ENCODE measurements at places on chromosomes 13 and 19.

DNA sequence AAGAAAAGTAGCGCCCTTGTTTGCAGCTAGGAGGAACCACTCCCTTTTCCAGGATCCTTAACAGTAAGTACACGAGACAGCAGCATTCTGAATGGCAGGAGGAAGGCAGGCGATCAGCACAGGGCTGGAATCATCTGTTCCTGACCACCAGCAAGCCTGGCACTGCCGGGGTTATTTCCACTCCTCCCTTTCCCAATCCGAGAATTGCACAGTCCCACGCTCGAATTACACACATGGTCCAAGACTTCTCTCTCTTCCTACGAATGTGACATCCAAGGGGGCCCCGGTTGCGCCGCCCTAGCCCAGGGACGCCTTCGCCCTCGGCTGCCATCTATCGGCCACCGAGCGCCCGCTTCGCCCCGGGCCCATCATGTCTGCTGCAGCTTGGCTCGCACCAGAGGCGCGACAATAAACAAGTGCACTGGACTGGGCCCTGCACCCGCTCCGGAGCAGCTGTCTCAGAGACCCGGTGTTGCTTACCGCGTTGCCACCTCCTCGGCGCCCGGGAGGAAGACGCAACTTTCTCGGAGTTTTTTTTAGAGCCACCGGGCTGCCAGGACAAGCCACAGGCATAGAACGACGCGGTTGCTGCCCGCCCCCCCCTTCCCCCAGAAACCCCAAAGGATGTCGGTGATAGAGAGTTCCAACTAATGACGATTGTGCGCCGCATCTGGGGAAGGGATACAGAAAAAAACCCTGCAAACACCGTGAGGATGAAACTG is at the start of gene SLITRK5:
TSS of gene SLITRK5 (plus strand) at position 341 of the 722 bp plus-strand sequence. CDS start 4,018 bp downstream, outside the sequence.
- DNase-seq: peak; percentile 58

- no peak for DNase-seq
Observed at GRCh38 chr13:108944760-108945159, 315.3 kb downstream of the MYO16 start.

DNA sequence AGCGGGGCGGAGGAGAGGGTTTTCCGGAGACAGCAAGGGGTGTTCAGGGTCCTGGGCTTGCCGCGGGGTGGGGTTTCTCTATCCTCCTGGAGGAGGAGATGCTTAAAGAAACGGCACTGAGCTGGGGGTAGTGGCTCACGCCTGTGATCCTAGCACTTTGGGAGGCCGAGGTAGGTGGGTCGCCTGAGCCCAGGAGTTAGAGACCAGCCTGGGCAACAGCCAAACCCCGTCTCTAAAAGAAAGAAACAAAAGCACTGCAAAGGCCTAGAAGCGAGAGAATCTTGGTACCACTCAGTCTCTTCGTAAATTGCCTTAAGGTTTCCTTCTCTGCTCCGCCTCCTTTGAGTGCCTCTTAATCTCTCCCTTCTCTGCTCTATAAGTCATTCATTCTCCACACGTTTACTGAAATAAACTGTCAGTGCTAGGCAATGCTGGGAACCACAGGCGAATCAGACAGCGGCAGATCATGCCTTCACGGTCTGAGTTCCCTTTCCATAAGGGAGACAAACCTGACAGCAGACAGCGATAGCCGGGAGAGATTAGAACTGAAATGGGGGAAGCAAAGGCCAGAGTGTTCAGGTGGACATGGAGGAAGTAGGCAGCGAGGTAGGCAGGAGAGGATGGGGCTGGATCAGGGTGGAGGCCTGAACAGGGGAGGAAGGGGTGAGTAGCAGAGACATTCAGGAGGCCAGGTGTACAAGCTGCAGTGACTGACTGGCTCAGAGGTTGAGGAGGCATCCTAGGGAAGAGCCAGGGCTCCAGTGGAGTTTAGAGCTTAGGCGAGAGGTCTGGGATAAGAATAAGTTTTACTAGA is 580 bp downstream of the EIF3K start:
- no peak for DNase-seq

- no peak for DNase-seq
Observed at GRCh38 chr19:41638641-41639081, 11.8 kb upstream of the CEACAM4 start.

DNA sequence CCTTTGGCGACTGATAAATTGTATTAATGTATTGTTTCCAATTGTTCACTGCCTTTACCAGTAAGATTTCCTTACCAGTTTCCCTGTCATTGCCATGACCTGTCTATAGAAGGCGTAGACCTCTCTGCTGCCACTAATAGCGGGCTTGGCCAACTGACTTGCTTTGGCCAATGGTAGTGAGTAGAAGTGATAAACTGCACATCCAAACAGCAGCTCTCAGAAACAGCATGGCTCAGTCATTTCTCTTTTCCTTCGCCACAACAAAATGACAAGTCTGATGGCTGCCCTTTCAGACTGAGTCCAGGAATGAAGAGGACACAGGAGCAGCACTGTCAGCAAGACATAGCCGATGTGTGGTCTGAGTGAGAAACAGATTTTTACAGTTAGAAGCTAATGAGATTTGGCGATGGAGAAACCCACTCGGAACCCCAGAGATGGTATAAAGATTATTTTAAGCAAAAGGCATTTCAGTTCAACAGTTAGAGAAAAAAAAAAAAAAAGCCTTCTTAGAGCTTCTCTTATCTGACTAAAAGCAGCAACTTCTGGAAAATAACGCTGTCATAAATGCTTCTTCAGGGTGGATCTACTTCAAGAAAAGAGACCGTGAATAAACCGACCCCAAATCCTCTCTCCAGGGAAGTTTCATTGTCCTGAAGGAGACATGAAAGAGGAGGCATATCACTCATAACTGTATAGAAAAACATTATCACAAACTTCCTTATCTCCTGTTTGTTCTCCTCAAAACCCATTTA is 42.0 kb upstream of the TM9SF2 start:
- no peak for DNase-seq

DNA sequence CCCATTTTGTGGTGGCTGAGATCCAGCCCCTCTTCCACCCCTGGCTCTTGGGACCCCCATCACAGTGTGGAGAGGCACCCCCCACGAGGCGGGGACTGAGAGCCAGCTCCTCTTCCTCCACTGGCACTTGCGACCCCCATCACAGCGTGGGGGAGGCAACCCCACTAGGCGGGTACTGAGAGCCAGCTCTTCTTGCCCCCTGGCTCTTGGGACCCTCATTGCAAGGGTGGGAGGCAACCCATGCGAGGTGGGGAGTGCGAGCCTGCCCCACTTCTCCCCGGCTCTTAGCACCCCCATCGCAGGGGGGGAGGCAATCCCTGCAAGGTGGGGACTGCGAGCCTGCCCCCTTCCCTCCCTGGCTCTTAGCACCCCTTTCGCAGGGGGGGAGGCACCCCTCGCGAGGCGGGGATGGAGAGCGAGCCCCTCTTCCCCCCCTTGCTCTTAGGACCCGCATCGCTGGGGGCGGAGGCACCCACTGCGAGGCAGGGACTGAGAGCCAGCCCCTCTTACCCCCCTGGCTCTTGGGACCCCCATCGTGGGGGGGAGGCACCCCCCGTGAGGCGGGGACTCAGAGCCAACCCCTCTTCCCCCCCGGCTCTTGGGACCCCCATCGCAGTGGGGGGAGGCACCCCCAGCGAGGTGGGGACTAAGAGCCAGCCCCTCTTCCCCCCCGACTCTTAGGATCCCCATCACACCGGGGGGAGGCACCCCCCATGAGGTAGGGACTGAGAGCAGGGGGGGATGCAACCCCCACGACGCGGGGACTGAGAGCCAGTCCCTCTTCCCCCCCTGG is 364.6 kb upstream of the SPRY2 start:
- no peak for DNase-seq

GRCh38 chr19:40424637-40425449 is 949 bp downstream of the SERTAD1 start:
- DNase-seq: no peak

DNA sequence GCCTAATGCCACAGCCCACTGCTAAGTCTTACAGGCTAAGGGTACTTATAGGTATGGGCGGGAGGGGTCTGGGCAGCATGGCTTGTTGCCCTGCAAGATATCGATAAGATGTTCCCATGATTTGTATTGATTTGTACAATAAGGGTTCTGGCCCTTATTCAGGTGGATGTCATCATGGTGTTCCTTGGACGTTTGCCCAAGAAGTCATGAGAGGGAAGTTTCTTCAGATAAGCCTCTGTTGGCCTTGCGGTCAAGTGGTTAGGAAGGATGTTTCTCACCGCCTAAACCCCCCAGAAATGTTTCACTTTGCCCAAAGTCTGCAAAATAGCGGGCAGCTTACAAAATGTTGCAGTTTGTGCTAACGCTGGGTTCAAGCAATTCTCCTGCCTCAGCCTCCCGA is 7.3 kb downstream of the PARP4 start:
- DNase-seq: no peak

GRCh38 chr13:47146136-47146535 is 249.3 kb upstream of the HTR2A start:
- DNase-seq: no peak

DNA sequence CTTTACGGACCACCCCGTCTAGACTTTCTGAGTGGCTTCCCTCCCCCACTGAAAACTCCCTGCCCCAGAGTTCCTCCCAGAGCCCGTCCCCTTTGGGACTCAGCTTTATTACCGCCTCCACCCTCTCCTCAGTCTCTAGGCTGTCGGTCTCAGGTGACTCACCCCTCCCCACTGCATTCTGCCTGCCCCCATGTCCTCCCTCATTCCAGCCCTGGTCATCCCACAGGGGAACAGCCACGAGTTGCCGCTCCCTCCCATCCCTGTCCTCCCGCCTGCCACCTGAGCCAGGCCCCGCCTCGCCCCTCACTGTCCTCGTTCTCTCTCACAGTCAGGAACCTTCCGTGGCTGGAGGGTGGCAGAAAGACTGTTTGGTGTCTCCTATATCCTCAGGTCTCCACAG is 57.3 kb downstream of the SMARCA4 start:
- no peak for DNase-seq

DNA sequence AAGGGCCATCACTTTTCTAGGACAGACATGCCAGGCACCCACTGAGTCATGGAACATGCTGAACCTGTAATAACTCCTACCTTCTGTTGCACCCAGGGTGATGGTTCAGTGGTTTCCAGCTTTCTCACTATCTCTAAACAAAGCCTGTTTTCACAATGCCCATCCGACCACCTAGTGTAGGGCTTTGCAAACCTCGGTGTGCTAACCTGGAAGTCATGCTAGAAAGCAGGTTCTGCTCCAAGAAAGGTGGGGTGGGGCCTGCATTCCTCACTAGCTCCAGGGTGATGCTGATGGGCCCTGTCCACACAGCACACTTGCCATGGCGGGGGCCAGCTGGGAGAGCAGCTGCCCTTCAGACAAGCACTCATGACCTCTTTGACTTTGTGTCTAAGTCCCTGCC is 43.4 kb downstream of the COL4A2 start:
- DNase-seq: no peak

DNA sequence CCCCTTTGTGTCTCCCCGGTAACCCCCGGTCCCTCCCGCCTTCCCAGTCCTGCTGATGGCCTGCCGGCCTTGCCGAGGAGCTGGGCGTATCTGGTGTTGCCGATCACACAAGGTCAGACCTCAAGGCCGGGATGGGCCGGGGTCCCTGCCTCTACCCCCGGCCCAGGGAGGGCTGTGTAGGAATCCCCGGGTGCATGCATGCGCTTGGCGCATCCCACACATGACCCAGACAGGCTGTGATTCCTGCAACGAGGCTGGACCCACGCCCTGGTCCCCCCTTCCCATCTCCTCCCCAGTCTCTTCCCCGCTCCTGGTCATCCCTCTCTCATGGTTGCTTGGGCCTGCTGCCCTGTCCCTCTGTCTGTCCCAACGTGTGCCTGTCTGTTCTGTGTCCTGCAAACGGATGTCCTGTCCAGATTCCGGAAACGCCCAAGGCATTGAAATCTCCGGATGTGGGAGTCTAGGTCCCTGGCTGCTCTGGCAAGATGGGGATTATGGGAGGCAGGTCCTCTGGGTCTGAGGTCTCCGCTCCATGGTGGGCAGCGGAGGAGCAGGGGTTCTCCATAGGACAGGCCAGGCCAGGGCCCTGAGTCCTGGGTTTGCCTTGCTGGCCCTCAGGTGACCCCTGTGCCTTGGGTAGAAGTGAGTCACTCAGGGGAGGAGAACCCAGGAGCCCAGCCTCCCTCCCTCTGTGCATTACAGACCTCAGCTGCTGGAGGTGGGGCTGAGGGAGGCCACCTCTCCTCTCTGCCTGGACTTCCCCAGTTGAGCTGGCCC is 1.6 kb downstream of the PKN1 start:
- DNase-seq: no peak

- no peak for DNase-seq
Observed at GRCh38 chr13:62704875-62705274, 1289.2 kb upstream of the PCDH20 start.

- no peak for DNase-seq
Observed at GRCh38 chr19:6528544-6529121, 2.2 kb upstream of the TNFSF9 start.

GRCh38 chr19:19209372-19209771 is 2.4 kb upstream of the NCAN start:
- DNase-seq: no peak

GRCh38 chr13:99009987-99010551 is 32.2 kb upstream of the DOCK9 start:
- DNase-seq: no peak

DNA sequence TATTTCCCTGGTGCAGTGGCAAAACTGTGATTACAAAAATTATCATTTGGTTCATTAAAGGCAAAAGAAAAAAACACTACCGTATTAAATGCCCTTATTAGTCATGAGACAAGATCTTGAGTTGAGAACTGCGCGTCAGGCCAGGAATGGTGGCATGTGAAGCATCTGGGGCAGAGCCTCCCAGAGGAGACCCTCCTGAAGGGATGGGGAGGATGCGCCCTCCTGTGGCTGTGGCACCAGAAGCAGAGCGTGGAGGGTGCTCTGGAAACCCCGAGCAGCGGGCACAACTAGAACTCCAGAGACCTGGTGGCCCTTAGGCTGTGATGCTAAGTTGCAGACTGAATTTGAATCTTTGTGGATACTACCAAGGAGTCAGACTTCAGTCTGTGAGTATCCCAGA is 11.5 kb downstream of the CUL4A start:
- peak; percentile 15 for DNase-seq

DNA sequence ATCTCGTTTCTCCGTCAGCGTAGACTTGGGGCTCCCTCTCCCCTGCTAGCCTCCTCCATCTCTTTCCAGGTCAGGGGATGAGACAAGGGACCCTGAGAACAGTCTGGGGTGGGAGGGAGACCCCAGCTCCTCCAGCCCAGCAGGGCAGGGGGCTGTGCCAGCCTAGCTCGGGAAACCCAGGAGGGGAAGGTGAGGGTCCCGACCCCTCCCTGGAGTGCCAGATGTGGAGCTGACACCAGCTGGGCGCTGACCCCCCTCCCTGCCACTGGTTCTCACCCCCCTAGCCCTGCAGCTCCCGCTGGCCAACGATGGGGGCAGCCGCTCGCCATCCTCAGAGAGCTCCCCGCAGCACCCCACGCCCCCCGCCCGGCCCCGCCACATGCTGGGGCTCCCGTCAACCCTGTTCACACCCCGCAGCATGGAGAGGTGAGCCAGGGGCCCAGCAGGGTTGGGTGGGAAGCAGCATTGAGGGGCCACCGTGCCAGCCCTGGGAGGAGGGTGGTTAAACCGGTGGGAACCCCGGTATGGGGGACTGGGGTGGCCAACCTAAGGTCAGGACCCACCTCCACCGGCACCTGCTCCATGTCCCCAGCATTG is 5.1 kb upstream of the TGFBR3L start:
- no peak for DNase-seq
